ENCODE measurements at places on chromosomes 2 and 18.

DNA sequence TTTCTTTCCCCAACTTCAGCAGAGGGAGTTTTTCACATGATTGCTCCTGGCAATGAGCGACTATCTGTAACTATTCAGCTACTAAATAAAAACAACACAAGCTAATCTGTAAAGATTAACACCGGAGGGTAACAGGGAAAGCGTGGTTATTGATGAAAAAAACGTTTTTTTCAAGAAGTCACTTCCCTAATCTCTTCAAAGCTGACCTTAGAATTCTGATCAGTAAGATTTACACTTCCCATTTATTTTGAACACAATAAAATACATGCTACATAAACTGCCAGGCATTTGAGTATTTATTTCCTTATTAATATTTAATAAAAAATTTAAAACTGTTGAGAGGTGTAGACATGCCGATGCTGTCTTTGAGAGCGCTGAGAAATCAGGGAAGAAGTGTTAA is 207.4 kb upstream of the HDAC4 start:
- no peak for DNase-seq

- DNase-seq, result no peak
Observed at GRCh38 chr2:227308784-227309183, 16.3 kb upstream of the MFF start.

DNA sequence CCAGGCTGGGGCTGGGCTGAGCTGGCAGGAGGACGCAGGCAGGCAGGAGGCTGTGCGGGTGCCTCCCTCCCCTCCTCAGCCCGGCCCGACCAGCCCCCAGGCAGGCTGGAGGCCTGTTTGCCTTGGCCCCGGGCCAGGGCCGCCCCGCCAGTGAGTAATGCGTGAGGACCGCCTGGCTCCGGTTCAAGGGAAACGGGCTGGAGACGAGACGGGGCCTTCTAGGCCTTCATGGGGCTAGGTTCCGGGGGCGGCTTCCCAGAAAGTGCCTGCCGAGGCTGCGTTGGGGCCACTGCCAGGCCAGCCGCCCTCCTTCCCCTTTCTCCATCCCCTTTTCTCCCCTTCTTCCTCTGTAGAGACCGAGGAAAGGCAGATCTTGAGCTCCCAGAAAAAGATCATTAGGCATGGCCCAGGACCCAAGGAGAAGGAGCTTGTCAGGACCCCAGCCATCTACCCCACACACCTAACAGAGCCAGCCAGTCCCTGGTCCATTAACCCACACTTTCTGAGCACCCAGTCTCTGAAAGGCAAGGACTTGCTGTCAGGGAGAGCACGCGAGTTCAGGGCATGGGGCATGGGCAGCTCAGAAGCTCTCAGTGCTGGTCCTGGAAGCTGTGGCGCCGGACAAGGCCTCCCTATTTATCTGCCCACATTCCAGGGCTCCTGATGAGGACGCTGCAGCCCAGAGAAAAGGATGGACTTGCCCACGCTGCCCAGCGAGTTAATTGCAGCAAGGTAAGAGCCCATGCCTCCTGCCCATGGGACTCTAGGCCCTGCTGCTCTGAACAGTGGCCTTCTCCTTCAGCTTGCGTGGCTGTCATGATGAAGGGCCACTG is 48.5 kb downstream of the SMAD7 start:
- DNase-seq, result no peak

DNA sequence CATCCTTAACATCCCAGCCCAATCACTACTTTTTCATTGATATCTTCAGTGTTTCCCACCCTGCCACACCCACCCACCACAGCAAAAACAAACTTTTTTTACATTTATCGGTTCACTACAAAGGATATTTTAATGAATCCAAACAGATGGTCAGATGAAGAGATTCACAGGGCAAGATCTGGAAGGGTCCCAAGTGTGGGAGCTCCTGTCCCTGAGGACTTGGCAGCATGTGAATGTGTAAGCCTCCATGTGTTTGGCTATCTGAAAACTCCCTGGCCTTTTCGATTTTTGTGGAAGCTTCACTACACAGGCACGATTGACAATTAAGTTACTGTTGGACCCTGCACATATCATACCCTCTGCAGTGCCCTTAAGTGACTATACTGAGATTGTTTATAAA is 48.1 kb upstream of the CRIM1 start:
- DNase-seq, result no peak

- DNase-seq, result no peak
Observed at GRCh38 chr2:55926246-55926645, 2.7 kb upstream of the EFEMP1 start.

- DNase-seq, result no peak
Observed at GRCh38 chr18:10111944-10112343, 198.1 kb downstream of the VAPA start.

GRCh38 chr2:165681841-165682240 is 112.2 kb downstream of the GALNT3 start:
- no peak for DNase-seq

- DNase-seq, result no peak
Observed at GRCh38 chr2:164205347-164205746, 415.9 kb downstream of the GRB14 start.

DNA sequence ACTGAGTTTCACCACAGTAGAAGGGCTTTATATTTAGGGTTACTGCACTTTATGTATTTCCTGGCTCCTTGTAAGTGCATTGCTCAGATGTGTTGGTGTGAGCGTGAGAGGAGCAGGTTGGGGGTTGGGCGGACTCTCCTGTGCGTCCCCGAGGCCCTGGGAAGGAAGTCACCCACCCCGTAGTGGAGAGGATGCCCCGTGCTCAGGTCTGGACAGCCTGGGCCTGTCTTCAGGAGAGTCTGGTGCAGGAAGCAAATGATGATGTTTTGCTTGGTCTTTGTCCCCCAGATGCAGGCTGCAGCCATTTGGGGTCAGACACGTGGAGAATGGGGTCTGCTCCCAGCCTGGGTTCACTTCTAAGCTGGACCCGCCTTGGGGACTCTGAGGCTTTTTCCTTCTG is 182.8 kb downstream of the LDLRAD4 start:
- no peak for DNase-seq

- no peak for DNase-seq
Observed at GRCh38 chr18:55421308-55421614, 166.7 kb downstream of the TCF4 start.

DNA sequence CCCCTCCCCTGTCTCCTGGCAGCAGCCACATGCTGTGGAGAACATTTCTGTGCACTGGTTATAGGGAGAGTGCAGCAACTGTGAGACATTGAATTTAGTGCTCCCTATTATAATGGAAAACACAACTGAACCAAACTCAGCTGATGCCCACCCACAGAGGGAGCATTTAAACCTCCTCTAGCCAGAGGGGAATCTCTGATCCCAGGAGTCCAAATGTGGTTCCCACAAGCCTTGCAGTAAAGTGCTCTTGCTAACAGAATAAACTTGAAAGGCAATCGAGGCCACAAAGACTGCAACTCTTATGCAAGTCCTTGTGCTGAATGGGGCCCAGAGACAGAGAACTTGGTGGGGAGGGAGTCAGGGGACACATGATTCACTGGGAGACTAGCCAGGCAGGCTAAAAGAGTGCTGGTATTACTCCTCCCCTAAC is 638.8 kb upstream of the VRK2 start:
- DNase-seq, result no peak

GRCh38 chr2:197502685-197503084 is 2.5 kb downstream of the HSPE1 start:
- no peak for DNase-seq

DNA sequence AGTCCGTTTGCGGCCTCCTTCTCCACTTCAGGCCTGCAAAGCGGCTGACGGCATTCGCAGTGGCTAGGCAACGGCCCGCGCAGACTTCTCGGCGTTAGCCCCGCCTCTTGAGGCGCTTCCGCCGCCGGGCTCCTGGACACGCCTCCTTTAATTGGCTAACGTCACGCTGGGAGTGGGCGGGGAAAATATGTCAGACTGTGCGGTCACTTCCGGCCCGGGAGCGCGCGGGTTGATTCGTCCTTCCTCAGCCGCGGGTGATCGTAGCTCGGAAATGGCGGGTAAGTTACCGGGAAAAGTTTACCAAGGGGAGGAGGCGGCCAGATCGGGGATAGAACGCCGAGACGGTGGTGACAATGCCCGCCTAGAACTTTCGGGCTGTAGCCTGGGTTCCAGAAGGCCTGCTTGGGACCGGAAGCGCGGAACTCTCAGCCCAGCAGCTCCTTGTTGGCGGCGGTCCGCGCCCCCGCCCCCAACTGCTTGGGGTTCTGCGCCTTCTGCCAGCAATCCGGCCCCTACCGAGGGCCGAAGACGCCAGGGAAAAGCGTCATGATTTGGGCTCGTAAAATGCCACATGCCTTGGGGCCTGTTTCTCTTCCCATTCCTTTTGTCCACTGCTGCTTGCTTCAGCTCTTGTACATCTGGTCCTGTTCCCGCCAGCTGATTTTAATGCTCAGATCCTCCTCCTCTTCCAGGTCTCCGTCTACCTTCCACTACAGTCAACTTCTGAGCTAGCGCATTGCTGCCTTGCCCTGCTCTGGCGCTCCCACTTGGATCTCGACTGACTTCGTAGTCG is at the start of gene HAT1:
Gene HAT1, plus strand, starts transcription at position 232 of the 793 bp plus-strand sequence. Its CDS starts 40 bp downstream, at position 272.
- DNase-seq, result peak; percentile 98

DNA sequence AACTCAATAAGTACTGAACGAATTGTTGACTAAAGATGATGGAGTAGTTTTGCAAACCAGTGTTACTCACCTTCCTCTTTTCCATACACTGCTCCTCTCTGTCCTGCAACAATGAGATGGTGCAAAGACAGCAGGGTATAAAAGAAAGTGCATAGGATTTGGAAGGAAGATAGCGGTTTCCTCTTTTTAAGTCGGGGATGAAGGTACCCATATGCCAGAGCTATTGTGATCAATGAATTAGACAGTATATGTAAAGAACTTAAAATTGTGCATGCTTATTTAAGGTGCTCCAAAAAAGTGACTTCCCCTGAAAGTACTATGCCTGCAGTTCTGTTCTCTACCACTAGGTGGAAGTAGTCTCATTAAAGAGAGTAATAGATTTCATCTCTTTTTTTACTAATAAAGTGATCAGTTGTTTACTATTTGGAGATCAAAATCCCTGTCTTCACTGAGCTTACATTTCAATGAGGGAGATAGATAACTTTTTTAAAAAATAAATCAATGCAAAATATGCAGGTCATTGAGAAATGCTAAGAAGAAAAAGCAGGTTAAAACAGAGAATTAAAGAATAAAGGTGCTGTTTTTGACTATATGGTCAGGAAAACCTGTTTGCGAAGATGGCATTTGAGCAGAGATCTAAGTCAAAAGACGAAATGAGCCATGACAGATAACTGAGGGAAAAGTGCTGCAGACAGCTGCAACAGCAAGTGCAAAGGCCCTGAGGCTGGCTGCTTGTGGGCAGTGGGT is 339.7 kb upstream of the SLC14A2 start:
- peak; percentile 16 for DNase-seq

DNA sequence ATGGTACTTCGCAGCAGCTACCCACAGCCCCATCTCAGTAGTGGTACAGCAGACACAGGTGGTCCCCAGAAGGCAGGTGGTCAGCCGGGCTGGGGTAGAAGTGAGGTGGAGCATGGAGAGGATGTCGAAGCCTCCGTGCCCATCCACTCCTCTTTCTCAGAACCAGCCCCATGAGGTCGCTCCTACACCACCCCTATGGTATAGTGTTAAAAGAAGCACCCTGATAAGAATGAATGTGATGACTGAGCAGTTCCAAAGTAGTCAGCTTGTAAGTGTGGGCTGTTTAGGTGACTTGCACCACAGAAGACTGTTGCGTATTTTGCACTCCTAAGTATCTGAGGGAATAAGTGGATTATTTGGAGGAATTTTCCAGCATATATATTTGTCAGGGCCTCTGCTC is 111.3 kb downstream of the WDSUB1 start:
- no peak for DNase-seq

DNA sequence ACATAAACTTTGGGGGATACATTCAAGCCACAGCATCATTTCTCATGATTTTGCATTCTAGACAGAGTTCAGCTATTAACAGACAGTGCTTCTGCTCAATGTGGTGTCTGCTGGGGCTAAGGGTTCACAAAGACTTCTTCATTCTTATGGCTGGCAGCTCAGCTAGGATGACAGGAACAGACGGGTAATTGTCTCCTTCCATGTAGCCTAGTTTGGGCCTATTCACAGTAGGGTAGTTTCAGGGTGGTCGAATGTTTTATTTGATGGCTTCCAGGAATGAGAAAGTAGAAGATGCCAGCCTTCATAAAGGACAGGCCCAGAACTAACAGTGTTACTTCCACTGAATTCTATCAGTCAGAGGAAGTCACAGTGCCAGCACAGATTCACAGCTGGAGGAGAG is 26.0 kb upstream of the BCL2L11 start:
- no peak for DNase-seq

GRCh38 chr2:44707945-44708660 is 233.4 kb upstream of the SIX3 start:
- DNase-seq, result no peak

- no peak for DNase-seq
Observed at GRCh38 chr2:212416086-212416485, 122.5 kb downstream of the ERBB4 start.

GRCh38 chr2:201931951-201932350 is 101.7 kb upstream of the FZD7 start:
- no peak for DNase-seq

GRCh38 chr18:8999872-9000271 is 102.6 kb upstream of the NDUFV2 start:
- no peak for DNase-seq

- no peak for DNase-seq
Observed at GRCh38 chr18:47775961-47776360, 154.5 kb downstream of the SMAD2 start.

DNA sequence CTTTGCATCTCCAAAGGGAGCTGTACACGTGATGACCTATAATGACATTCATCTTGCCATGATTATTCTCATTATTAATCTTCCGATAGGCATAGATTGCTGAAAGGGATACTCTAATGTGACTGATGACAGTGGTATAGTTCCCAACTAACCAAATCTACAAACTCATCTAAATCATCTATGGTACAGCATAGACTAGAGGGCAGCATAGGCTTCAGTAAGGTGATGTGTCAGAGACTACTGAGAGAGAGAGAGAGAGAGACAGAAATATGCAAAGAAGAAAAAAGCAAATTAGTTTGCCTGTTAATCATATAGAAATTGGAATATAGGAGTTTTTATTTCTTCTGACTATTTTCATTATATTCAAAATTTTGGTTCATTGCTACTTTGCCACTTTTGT is 89.3 kb downstream of the CSRNP3 start:
- DNase-seq, result no peak
